ENCODE measurements at places on chromosomes 5 and 9. TPM values are rescaled to one million over a fixed set of nuclear protein-coding genes. Genes with fewer than 3 reads are reported as not detected.

DNA sequence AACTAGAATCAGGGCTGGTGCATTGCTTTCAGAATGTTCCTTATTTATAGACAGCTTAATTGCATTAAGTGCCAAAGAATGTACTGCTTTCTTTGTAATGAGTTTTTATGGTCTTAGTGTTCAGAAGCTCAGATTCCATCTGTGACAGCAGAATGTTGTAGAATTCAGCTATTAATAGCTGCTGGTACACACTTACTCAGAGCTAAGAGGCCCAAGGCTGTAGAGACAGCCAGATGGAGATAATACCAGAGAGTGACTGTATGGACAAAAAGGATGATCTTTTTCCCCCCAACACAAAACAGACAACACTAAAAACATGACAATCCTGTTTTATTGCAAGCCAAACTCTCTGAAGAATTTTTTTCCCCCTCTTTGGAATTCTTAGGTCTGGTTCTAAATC lies 50.2 kb downstream of the PPP2R2B start:
- DNase-seq = no peak

- no peak for DNase-seq
These were observed 23.6 kb downstream of the PLPP7 start for GRCh38 chr9:131312822-131313770.

- DNase-seq = no peak
These were observed 32.0 kb downstream of the SLC46A2 start for GRCh38 chr9:112858625-112859147.

DNA sequence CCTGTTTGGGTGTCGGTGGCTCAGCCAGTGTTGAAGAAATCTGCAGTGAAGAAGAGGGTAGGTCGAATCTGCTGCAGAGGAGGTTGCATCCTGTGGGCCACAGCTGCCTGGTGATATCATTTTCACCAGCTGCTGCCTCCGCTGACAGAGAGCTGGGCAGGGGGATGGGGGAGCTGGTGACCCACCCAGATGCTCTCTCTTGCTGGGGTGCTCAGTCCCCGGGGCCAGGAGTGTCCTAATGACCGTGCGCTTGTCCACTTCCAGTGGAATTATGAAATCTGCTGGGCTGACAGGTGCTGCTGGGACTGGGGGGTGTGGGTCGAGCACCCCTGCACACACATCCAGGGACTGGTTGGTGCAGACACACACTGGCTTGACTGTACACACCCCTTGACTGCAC lies 83.2 kb upstream of the IRX4 start:
- DNase-seq = no peak

DNA sequence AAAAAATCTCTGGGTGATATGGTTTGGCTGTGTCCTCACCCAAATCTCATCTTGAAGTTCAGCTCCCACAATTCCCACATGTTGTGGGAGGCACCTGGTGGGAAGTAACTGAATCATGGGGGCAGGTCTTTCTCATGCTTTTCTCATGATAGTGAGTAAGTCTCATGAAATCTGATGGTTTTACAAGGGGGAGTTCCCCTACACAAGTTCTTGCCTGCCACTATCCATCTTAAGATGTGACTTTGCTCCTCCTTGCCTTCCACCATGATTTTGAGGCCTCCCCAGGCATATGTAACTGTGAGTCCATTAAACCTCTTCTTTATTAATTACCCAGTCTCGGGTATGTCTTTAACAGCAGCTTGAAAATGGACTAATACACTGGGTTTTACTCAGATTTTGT lies 513.9 kb downstream of the TLE4 start:
- no peak for DNase-seq

SEMA5A gene
- under 0.01 TPM for total RNA-seq

DNA sequence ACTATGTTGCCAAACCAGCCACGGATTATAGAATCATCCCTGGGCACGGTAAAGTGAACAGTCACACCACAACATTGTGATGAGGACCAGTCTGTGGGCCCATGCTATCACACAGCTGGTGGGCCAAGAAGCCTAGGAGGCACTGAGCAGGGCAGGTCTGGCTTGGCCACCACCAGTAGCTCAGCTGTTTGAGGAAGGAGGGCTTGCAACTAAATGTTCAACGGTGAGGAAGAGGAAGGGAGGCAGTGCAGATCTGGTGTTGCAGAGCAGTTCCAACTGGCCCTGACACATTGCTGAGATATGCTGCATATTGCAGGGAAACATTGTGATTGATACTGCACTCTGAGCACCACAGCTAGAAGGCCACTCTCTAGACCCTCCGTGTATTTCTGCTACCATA lies 77.9 kb upstream of the ATG10 start:
- DNase-seq = no peak

DNA sequence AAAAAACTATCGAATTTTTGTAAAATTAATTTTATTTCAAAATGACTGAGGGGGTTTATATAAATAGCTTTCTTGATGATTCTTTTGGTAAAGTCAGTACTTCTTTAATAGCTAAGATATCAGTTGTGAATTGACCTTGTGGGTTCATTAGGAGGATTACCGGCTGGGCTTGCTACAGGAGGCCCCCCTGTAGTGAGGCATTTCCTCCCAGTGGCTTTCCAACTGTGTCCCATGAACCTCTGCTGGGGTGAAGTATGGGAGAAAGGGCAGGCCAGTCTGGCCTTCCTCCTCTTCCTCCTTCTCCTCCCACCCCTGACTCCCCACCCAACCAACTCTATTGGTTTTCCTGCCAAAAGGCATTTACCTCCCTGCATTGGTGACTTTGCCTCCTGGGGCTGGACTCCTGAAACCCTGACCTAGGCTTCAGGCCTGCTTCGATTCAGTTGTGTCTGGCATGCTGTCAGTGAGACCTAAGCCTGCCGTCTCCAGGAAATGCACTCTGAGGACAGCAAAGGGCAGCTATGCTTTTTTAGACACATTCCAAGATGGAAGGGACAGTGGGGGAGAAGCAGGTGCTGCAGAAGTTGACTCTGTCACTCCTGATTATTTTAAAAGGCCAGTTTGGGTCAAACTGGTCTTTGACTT lies 144.8 kb downstream of the HSPA4 start:
- DNase-seq = no peak

ZNF366 gene
- total RNA-seq = under 0.01 TPM

GRCh38 chr9:82331079-82331478 lies 342.5 kb downstream of the SPATA31D1 start:
- no peak for DNase-seq

NUDT2 gene
- total RNA-seq = 14.3 TPM

GRCh38 chr5:113338628-113339027 lies 96.2 kb downstream of the TSSK1B start:
- no peak for DNase-seq

ZNF658 gene
- 2.2 TPM for total RNA-seq

GRCh38 chr9:9395539-9395938 lies 1217.3 kb downstream of the PTPRD start:
- DNase-seq = no peak

SLC4A9 gene
- not detected for total RNA-seq

DNA sequence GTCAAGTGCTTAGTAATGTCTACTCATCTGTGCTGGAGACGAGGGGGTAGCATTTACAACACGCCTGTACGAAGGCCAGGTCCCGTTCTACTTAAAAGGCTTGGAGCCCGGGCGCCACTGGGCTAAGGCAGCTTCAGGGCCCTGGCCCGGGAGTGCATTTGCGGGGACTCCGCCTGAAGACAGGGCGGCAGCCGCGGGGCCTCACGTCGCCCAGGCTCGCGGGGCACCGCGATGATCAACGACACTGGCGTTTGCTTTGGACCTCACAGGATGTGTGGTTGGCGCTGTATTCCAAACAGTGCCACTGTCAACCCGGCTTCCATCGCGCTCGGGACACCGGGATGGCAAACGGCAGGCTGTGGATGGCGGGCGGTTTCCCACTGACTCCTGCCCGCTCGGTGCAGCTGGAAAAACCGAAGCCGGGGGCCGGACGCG lies 1.1 kb upstream of the TENT4A start:
- DNase-seq = peak; percentile 42

DNA sequence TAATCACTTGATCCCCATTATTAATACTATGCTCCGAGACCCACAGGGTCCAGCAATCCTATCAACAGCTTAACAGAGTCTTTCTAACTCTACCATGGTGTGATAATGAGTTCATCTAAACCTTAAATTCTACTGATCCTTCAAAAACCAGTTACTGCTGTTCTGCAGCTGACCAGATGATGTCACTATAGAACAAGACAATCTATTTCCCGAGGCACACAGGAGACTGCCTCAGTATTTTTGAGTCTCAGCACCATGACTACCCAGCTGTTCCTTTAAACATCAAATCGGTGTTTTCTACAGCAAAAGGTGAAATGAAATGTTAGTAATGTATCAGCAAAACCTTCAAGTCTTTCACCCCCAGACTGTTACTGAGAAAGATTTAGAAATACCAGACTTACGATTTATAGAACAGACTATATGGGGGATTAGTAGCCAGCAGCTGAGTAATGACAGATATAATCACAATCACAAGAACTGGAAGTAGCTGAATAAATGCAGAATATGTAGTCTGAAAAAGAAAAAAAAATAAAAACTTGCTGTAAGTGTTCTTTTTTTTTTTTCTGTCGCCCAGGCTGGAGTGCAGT lies 16.9 kb downstream of the DNAJC18 start:
- DNase-seq = peak; percentile 89

CCDC180 gene
- 4.0 TPM for total RNA-seq

- no peak for DNase-seq
These were observed 353.6 kb downstream of the SEMA5A start for GRCh38 chr5:9192266-9192665.

TTC23L gene
- total RNA-seq = under 0.01 TPM

GRCh38 chr9:124251204-124251603 lies 6.5 kb upstream of the NEK6 start:
- DNase-seq = no peak

DNA sequence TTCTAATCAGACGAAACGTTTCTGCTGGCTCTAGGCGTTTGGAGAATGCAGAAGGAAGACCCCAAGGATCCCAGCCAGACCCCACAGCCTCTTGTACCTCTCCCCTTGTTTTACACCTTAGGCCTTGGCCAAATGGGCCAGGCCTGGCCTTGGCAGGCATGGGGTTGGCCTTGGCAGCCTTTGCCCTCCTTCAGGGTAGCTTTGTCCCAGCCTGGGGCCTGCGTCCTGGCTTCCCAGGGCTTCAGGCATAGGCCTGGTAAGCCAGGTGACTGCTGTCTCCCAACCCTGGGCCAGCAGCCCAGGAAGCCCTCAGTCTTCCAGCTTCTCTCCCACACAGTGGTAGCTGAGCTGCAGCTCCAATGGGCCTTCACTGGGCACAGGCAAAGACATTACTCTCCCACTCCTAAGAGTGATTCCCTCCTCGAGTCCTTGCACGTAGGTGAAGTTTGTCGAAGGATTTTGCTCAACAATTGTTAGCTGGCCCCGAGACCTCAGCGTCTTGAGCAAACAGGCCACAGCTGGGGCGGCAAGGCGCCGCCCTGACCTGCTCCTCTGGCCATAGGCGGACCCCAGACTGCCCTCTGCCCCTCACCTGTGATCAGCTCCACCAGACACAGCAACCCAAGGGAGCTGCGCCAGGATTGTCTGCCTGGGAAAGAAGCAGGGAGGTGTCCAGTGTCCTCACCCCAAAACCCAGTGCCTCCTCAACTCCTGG lies 1.1 kb upstream of the PITX1 start:
- no peak for DNase-seq

DNA sequence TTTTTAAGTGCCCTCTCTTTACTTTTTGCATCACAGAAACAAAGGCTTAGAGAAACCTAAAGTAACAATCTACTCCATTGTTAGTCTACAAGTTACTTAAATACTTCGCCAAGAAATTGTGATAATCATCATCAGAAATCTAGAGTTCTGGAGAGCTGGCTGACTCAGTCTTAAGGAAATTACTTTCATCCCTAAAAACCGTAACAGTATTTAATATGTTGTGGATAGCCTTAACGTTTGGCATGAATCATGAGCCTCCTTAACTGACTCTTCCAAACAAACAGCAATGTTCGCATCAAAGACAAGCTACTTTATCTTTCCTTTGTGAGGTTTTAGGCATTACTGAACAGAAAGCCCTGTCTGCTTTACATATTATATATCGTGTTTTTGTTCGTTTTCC lies 128.7 kb downstream of the NIPBL start:
- DNase-seq = no peak

DNA sequence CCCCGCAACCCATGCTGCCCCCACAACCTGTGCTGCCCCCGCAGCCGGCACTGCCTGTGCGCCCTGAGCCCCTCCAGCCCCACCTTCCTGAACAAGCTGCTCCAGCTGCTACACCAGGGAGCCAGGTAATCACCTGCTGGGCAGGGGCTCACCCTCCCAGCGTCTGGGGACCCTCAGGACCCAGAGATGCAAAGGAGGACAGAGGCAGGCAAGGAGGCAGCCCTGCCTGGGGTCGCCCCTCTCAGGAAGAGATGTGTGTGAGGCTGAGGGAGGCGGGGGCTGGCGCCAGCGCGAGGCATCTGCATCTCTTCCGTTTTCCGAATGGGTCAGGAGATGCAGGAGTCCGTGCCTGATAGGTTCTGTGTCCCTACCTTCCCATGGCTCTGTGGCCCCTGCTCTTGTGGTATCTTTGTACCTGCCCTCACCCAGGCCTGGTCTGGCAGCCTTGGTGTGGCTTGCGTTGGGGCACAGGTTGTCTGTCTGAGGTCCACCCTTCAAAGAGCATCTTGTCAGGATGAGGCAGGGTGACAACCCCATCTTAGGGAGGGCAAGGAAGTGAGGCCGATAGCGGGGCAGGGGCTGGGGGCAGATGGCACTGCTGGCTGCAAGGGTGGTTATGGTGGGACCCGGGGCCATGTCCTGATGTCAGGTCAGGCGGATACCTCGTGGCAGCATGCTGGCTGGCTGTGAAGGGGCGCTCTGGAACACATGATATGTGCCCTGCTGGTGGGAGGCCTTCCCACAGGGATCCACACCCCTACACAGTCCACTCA lies 75.7 kb downstream of the WNK2 start:
- DNase-seq = no peak

GRCh38 chr9:136055715-136056545 lies 39.2 kb downstream of the NACC2 start:
- no peak for DNase-seq

STKLD1 gene
- 0.81 TPM for total RNA-seq

C9orf50 gene
- not detected for total RNA-seq

- DNase-seq = no peak
These were observed 96.3 kb downstream of the CACNA1B start for GRCh38 chr9:137973829-137974416.

GRCh38 chr9:131714161-131714646 lies 25.7 kb downstream of the RAPGEF1 start:
- DNase-seq = no peak

DNA sequence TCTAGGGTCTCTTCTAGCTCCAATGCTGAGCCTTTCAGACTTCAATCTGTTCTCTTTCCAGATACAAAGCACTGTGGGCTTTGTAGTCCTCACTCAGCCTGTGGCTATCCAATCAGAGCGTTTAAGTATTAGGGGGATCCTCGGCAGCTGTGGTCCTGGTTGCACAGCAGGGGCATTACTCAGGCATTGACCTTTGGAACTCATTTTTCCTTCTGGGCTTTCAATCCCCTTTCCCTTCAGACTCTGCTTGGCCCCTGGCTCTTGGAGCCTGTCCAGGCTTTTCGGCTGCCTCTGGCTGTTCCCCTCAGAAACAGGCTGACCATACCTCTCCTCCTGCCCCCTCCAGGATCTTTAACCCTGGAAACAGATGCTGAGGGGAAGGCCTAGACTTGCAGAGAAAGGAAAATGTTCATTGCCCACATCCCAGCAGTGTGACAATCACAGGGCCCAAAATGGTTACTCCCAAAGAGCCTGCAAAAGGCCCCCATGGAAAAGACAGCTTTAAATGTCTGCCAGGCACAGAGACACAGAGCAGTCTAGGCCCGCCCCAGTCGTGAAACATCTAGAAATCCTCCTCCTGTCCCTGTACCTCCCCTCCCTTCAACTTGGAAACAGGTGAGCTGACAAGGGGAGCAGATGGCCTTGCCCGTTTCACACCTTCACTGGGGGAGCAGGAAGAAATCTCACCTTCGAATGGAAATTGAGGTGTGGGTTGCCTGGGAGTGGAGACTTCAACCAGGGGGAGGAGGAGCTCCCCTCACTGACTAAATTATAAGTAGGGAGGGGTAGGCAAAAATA lies 13.7 kb downstream of the C1QTNF2 start:
- no peak for DNase-seq

Data from hematopoietic multipotent progenitor cell (in vitro differentiated cells).